Panc1 (cell line): ENCODE measurements at places on chromosomes 5 and 9. TPM values are rescaled to one million over a fixed set of nuclear protein-coding genes. Genes with fewer than 3 reads are reported as not detected.

DNA sequence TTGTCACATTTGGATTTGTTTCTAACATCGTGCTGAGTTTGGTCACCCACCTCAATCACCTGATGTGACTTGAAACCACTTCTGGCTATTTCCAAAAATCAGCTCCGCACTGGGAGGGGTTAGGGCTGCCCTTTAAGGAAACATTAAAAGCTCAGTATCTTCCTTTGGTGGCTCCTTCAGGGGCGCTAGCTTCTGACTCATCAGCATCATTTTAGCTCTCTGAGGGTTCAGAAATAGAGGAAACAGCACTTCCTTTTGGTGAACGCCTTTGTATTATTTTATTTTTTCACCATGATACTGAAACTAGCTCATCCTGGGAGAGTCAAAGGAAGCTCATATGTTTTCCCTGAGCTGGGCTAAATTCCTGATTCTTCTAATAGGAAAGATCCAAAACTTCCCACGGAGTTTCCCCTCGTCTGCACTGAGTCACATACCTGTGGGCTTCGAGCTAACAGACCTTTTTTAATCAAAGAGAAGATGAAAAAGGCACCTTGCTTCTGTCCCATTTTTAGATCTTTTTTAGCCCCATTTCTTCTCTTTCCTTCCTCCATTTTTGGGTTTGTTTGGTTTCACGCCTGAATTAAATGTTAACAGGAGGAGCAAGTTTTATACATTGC, 48.2 kb downstream of the ROPN1L start:
- H3K4me1 ChIP-seq = no peaks in the 10 kb centered on the region
- no peak overlapping the region for H3K4me3 ChIP-seq
- H3K27ac ChIP-seq = no peak overlapping the region
- H3K36me3 ChIP-seq = no peaks in the 10 kb centered on the region
- H3K27me3 ChIP-seq = peaks cover 3% of the 10 kb centered on the region; the same call in 1 of the 2 replicates

DNA sequence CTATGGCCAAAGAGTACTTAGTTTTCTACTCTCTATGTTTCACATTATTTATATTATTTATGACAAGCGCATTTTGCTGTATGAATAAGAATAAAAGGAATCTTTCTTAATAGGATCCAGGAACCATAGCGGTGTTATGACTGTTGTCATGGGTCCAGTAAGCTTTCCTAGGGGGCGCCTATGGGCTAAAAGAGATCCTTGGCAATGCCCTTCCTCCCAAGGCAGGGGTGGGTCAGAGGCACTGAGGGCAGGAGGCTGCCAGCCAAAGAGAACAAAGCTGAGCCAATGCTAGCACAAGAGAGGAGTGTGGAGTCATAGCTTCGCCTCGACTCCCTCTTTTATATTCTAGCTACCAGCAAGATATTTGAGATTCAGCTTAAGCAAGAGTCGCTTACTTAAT, 98.4 kb upstream of the GNAQ start:
- no peak overlapping the region for H3K27ac ChIP-seq
- H3K36me3 ChIP-seq = no peaks in the 10 kb centered on the region
- H3K4me3 ChIP-seq = no peak overlapping the region
- 0 out of 2 replicates have a peak, but pooled peaks cover 4% of the 10 kb centered on the region for H3K4me1 ChIP-seq
- no peaks in the 10 kb centered on the region for H3K27me3 ChIP-seq

- H3K4me1 ChIP-seq = no peaks in the 10 kb centered on the region; the same call in 1 of the 2 replicates
- no peaks in the 10 kb centered on the region for H3K36me3 ChIP-seq
- no peak overlapping the region; the same call in 1 of the 2 replicates for H3K27ac ChIP-seq
Measured at GRCh38 chr5:56259002-56259511, 25.9 kb upstream of the ANKRD55 start.

GRCh38 chr5:59330680-59331079, 562.8 kb downstream of the PDE4D start:
- no peaks in the 10 kb centered on the region for H3K27me3 ChIP-seq
- H3K4me1 ChIP-seq = no peaks in the 10 kb centered on the region
- H3K4me3 ChIP-seq = no peak overlapping the region
- no peak overlapping the region for H3K27ac ChIP-seq

- no peaks in the 10 kb centered on the region for H3K27me3 ChIP-seq
- no peak for DNase-seq
- H3K4me3 ChIP-seq = peak within 1 kb of the TSS; percentile 79
- H3K4me1 ChIP-seq = peaks cover 30% of the 10 kb centered on the region
- H3K36me3 ChIP-seq = peaks cover 4% of the 10 kb centered on the region; the same call in 1 of the 2 replicates
Measured at GRCh38 chr5:179806250-179807048, at the start of gene MGAT4B. Gene MGAT4B (minus strand): TSS chr5:179806866. CDS start chr5:179806583, 283 bp downstream.

DNA sequence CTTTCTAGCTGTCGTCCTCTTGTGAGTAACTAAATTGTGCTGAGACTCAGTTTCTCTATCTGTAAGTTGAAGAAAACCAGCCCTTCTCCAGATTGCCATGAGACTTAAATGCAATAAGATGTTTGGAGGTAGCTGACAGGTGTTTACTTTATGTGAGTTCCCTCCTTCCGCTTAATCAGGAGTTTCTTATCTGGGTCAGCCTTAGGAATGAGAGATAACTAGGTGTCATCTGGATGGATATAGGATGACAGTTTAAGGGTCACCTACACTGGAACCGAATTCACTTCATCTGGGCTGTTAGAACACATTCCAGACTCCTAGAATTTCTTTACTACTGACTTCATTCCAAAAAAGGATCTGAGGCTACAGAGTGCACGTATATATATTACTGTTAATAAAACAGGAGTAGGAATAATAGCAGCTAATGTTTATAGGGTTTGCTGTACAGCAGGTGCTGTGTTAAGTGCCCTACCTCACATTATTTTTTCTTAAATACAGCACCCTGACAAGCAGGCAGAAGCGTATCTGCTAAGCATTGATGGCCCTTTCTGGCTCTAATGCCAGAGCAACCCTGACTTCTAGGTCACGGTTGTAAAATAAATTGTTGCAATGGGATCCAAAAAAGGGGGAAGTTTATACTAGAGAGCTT, 30.0 kb upstream of the CPEB4 start:
- no peaks in the 10 kb centered on the region for H3K36me3 ChIP-seq
- no peak overlapping the region for H3K4me3 ChIP-seq
- H3K4me1 ChIP-seq = no peaks in the 10 kb centered on the region
- DNase-seq = no peak

GRCh38 chr5:17143335-17143734, 74.1 kb upstream of the BASP1 start:
- H3K4me1 ChIP-seq = no peaks in the 10 kb centered on the region; the same call in 1 of the 2 replicates
- no peaks in the 10 kb centered on the region for H3K36me3 ChIP-seq
- no peak overlapping the region for H3K4me3 ChIP-seq
- H3K27ac ChIP-seq = no peak overlapping the region
- DNase-seq = no peak

The PAEP gene
- not detected for total RNA-seq

DNA sequence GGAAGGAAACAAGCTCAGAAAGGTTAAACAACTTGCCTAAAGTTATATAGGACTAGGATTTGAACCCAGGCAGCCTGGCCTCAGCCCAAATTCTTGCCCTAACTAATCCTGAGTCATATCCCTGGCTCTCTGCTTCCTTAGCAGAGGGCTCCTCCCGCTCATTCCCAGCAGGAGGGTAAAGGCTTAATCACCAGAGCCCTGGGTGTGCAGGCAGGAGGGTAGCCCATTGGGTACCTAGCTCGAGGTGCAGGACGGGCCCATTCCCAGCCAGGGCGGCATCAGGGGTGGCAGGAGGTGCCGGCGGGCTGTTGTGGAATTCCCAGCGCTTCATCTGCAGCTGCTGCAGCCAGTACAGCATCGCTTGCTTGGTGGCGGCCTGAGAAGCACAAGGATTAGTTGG, 3.9 kb downstream of the TBC1D2 start:
- no peak overlapping the region for H3K4me3 ChIP-seq
- H3K36me3 ChIP-seq = no peaks in the 10 kb centered on the region; the same call in 1 of the 2 replicates
- H3K27ac ChIP-seq = no peak overlapping the region
- H3K4me1 ChIP-seq = peaks cover 17% of the 10 kb centered on the region; the same call in 1 of the 2 replicates
- H3K27me3 ChIP-seq = no peaks in the 10 kb centered on the region
